ENCODE measurements at places on chromosomes 5 and 9.

DNA sequence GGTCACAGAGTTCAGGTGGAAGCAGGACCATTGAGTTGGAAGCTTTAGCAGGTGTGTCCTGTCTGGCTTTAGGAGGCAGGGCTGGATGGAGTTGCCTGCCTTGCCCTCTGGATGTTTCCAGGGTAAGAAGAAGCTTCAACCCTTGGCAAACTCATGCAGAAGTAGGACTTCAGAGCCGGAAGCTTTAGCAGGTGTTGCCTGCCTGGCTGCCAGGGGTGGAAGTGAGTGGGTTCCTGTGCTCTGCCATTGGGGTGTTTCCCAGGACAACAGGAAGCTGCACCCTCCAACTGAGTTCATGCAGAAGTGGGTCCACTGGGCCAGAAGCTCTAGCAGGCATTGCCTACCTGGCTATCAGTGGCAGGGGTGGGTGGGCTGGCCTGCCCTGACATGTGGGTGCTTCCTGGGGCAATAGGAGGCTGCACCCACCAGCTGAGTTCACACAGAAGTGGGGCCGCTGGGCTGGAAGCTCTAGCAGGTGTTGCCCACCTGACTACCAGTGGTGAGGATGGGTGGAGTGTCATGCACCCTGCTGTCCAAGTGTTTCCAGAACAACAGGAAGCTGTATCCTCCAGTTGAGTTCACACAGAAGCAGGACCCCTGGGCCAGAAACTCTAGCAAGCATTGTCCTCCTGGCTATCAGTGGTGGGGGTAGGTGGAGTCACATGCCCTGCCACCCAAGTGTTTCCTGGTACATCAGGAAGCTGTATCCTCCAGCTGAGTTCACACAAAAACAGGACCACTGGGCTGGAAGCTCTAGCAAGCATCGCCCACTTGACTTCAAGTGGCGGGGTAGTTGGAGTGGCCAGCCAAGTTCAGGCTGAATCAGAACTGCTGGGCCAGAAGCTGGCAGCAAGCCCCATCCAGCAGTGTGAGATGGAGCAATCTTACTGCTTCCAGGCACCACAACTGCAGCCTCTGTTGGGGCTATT, 24.6 kb downstream of the LOX start:
- DNase-seq = no peak
- no peaks in the 10 kb centered on the region for H3K4me1 ChIP-seq
- H3K27ac ChIP-seq = no peak overlapping the region

DNA sequence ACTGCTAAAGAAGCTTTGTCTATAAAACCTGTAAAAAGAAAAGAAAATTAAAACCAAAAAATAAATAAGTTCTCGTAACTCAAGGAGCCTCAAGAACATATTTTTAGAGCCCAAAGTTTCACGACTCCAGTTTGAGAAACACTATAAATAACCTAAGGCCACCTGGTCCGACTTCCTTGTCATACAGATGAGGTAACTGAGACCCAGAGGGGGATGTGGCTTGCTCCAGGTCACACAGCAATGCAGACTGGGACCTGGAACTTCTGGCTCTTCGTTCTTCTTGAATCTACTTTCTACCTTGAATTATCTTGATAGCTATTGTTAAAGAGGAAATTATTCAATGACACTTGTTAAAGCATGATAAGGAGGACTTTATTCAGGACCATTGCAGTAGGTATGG, 514.8 kb downstream of the CDK5RAP2 start:
- H3K27ac ChIP-seq = no peak overlapping the region
- H3K36me3 ChIP-seq = no peaks in the 10 kb centered on the region
- H3K4me1 ChIP-seq = no peaks in the 10 kb centered on the region
- H3K4me3 ChIP-seq = no peak overlapping the region
- H3K27me3 ChIP-seq = no peaks in the 10 kb centered on the region

DNA sequence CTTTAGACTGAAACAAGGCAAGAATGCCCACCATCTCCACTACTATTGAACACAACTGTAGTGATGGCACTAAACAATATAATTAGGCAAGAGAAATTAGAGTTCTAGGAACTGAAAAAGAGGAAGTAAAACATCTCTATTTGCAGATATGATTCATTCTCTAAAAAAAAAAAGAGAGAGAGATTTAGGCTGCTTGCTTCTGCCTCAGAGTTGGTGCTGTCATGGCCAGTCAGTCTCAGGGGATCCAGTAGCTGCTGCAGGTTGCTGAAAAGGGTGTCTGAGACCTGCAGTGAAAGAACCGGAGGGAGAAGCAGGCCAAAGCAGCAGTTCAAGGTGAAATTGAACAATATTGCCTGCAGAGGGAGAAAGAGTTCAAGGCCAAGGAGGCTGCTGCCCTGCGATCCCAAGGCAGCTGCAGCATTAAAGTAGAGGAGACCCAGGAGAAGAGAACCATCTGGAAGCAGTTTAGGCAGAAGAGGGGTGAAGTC, 72.5 kb downstream of the AP3B1 start:
- peaks cover 7% of the 10 kb centered on the region for H3K4me1 ChIP-seq
- H3K27me3 ChIP-seq = no peaks in the 10 kb centered on the region
- DNase-seq = no peak
- peak overlapping the region; percentile 27 for H3K27ac ChIP-seq

GRCh38 chr9:126468141-126468825, 141.7 kb downstream of the MVB12B start:
- H3K27ac ChIP-seq = peak overlapping the region; percentile 92
- H3K4me3 ChIP-seq = no peak overlapping the region
- peaks cover 37% of the 10 kb centered on the region for H3K36me3 ChIP-seq
- no peak for DNase-seq
- peaks cover 68% of the 10 kb centered on the region for H3K4me1 ChIP-seq

DNA sequence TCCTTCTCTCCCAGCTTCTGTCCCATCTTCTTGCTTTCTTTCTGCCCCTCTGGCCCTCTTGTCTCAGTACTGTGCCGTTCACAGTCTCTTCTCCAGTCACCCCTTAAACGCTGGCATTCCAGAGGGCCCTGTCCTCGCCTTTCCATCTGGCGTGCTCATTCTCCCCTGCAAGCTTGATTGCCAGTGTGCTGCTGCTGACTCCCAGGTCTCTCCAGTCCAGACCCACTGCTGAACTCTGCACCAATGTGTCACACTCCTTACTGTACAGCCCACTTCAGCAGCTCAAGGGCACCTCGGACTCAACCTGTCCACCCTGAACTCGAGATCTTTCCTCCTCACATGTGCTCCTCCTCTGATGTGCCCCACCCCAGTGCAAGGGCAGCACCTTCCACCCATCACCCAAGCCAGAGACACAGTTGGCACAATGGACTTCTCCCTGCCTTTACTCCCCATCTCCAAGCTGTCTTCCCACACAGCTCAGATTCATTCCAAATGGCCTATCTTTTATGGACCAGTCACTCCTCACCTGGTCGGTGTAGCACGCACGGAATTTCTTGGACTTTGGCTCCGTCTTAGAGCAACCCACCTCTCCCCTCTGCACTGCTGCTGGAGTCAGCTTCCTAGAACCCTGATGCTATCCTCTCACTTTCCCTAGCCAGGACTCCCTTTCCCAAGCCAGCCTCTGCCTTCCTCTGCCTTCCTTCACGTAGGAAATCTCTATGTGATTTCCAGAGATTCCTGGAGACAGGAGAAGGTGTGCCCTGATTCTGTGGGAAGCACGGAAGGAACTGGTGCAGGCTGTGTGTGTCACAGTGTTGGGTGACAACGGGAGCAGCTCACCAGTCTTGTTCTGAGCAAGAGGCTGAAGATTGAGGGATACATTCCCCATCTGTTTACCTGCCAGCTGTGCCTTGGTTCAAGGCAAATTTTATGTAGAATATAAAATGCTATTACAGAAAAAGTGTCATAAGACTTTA, 26.0 kb upstream of the SLC2A8 start:
- no peak overlapping the region for H3K27ac ChIP-seq
- H3K36me3 ChIP-seq = no peaks in the 10 kb centered on the region
- no peak for DNase-seq
- H3K4me1 ChIP-seq = no peaks in the 10 kb centered on the region

GRCh38 chr9:75657015-75657414, 233.5 kb upstream of the PCSK5 start:
- DNase-seq = no peak
- no peak overlapping the region for H3K4me3 ChIP-seq
- H3K27ac ChIP-seq = no peak overlapping the region
- H3K4me1 ChIP-seq = no peaks in the 10 kb centered on the region

- no peak overlapping the region for H3K4me3 ChIP-seq
- no peak overlapping the region for H3K27ac ChIP-seq
- H3K36me3 ChIP-seq = no peaks in the 10 kb centered on the region
- H3K27me3 ChIP-seq = peaks cover 31% of the 10 kb centered on the region
- H3K4me1 ChIP-seq = no peaks in the 10 kb centered on the region
Observed at GRCh38 chr9:36976371-36977030, 57.6 kb downstream of the PAX5 start.

DNA sequence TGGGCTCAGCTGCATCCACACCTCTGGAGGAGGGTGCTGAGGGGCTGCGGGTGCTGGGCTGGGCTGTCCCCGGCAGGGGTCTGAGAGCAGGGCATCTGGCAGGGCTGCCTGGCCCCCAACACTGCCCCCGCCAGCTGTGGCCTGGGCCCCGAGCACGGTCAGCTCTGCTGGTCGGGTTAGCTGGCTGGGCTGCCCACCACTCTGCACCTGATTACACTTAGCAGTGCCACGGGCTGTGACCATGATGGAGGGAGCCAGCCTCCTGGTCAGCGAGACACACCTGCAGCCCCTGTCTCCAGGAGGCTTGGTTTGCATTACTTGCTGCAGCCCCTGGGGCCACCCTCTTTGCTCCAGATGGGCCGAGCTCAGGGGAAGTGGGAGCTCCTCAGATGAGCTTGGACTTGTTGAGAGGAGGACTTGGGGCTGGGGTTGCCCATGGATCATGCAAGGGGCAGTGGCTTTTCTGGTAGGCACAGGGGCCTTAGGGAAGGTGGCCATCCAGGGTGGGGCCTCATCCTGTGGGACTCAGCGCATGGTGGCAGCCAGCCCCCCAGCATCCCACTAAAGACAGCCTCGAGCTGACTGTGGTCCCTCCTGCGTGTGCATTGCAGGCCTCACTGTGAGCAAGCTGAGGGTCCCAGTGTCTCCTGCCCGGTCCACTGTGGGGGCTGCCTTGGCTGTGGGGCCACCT, 132.0 kb upstream of the FAM120A start:
- peak; percentile 37 for DNase-seq
- no peak overlapping the region for H3K27ac ChIP-seq
- H3K27me3 ChIP-seq = peaks cover 42% of the 10 kb centered on the region
- H3K4me1 ChIP-seq = peaks cover 15% of the 10 kb centered on the region

- H3K27ac ChIP-seq = no peak overlapping the region
- DNase-seq = no peak
- no peak overlapping the region for H3K4me3 ChIP-seq
- peaks cover 10% of the 10 kb centered on the region for H3K27me3 ChIP-seq
- peaks cover 1% of the 10 kb centered on the region for H3K36me3 ChIP-seq
- H3K4me1 ChIP-seq = peaks cover 18% of the 10 kb centered on the region
Observed at GRCh38 chr5:55591686-55592085, 56.9 kb upstream of the PLPP1 start.

DNA sequence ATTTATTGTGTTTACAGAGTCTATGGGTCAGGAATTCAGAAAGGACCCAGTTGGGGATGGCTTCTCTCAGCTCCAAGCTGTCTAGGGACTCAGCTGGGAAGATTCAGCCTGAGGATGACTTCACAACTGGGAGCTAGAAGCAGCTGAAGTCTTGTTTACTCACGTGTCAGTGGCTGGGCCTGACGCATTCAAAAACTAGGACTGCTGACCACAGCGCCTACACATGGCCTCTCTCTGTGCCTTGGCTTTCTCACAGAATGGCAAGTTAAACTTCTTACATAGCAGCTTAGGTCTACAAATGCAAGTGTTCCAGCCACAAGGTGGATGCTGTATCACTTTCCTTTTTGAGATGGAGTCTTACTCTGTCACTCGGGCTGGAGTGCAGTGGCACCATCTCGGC, 16.3 kb upstream of the PPP2CA start:
- no peak overlapping the region for H3K27ac ChIP-seq
- no peaks in the 10 kb centered on the region for H3K4me1 ChIP-seq
- DNase-seq = no peak
- H3K4me3 ChIP-seq = no peak overlapping the region
- peaks cover 12% of the 10 kb centered on the region for H3K27me3 ChIP-seq
- no peaks in the 10 kb centered on the region for H3K36me3 ChIP-seq

GRCh38 chr5:89253666-89254352, 370.8 kb upstream of the MEF2C start:
- no peaks in the 10 kb centered on the region for H3K27me3 ChIP-seq
- no peaks in the 10 kb centered on the region for H3K36me3 ChIP-seq
- no peak overlapping the region for H3K27ac ChIP-seq
- DNase-seq = no peak
- H3K4me1 ChIP-seq = no peaks in the 10 kb centered on the region

- H3K4me1 ChIP-seq = peaks cover 2% of the 10 kb centered on the region
- H3K27ac ChIP-seq = no peak overlapping the region
- H3K4me3 ChIP-seq = no peak overlapping the region
Observed at GRCh38 chr9:93406371-93406770, 45.1 kb upstream of the FAM120A start.

DNA sequence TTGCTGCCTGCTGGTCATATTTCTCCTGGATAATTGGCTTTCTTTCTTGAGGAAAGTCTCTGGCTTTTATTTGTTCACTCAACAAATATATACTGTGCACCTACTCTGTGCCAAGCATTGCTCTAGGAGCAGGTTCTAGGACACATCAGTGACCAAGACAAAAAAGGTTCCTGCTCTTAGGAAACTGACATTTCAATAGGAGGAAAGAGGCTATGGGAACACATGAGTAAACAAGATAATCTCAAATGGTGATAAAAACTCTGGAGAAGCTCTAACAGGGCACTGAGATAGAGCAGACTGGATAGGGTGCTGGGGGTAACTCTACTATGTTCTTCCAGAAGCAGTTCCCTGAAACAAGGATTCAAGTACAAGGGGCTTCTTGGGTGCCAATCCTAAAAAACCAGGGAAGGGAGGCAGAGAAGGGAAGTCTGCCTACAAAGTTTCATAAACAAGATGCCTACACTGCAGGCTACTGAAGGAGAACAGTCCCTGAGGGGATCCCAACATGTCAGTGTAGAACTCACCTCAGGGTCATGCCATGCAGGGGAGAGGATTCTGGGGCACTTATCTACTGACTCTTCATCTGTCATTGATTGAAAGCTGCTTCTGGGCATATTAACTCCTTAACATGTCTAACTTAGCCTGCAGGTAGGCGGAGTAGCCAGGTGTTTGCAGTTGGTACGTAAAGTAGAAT, 181.3 kb downstream of the GRIA1 start:
- H3K4me1 ChIP-seq = no peaks in the 10 kb centered on the region
- H3K27me3 ChIP-seq = no peaks in the 10 kb centered on the region
- no peak for DNase-seq
- no peak overlapping the region for H3K27ac ChIP-seq
- no peak overlapping the region for H3K4me3 ChIP-seq
- H3K36me3 ChIP-seq = no peaks in the 10 kb centered on the region
